AG20443 (cell line): ENCODE measurements at places on chromosomes 5 and 9.
A peak's percentile ranks its signal among the peaks of the same experiment; 100 is the strongest.

DNA sequence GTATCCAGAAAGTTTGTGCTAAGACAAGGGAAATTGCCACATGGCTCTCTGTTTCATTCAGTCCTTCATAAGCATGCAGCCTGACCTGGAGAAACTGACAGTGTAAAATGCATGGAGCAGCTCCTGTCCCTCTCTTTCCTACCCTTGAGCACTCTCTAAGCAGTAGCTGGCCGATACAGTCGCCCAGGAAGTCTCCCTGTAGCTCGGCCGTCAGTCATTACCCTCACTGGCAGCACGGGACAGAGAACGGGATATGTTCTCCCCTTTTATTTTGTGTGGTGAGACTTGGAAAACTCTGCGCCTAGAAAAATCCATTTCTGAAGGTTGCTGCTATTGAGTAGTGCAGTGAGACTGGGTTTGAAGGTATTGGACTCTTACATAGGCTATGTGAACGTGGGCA lies 56.8 kb upstream of the KCNMB1 start:
- DNase-seq = no peak

GRCh38 chr5:117568622-117569021 lies 994.0 kb upstream of the SEMA6A start:
- DNase-seq = no peak

GRCh38 chr5:56350011-56350596 lies 117.0 kb upstream of the ANKRD55 start:
- no peak for DNase-seq

- no peak for DNase-seq
Measured at GRCh38 chr5:128123936-128124335, 40.4 kb downstream of the SLC12A2 start.

DNA sequence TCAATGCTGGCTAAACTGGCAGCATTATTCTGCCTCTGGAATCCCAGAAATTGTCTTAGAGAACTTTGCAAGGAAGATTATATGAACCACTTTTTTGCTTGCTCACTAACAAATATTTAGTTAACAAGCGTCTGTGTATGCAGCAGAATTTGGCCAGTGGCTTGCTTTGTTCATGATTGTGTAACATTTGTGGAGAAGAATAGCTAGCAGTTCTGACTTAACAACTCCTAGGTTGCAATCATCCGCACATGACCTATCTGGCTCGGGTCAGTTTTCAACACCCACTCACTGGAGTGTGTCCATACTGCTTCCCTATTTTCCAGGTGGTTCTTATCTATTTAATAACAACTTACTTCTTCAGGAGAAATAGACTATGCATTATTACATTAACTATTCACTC lies 98.5 kb downstream of the SNX18 start:
- peak; percentile 79 for DNase-seq

DNA sequence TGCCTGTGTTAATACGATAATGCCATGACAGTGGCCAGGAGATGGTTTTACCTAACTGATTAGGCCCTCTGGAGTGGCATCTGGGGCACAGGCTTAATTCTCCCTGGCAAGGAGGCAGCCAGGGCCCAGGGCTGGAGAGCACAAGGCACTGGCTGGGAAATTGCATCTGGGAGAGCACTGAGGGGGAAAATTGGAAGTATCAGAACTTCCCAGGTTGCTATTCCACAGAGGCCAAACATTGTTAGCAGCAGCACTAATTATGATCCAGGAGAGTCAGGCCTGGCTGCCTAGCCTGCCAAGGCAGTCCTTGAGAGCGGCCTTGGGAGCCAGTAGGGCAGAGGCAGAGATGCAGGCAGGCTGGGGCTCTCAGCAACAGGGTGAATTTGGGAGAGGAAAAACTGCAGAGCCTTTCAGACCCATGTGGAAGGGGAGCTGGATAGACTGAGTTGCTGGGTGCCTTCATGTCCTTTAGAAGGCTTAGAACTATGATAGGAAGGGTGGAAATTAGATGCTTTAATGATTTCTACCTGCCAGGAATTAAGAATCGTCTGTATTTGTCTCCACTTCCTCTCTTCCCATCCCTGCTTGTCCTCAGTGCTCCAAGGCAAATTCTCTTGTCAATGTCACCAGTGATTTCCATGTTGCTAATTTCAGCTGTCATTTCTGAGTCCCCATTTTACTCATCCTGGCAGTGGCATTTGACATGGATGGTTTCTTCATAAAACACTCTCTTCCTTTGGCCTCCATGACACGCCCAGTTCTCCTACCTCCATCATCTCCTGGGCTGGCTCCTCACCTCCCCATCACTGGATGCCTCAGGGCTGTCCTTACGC lies 56.1 kb upstream of the HSPA9 start:
- no peak for DNase-seq

- DNase-seq = no peak
Measured at GRCh38 chr9:93149361-93149760, 15.3 kb upstream of the NINJ1 start.

GRCh38 chr5:15914638-15915037 lies 265.0 kb downstream of the MARCHF11 start:
- DNase-seq = peak; percentile 75

DNA sequence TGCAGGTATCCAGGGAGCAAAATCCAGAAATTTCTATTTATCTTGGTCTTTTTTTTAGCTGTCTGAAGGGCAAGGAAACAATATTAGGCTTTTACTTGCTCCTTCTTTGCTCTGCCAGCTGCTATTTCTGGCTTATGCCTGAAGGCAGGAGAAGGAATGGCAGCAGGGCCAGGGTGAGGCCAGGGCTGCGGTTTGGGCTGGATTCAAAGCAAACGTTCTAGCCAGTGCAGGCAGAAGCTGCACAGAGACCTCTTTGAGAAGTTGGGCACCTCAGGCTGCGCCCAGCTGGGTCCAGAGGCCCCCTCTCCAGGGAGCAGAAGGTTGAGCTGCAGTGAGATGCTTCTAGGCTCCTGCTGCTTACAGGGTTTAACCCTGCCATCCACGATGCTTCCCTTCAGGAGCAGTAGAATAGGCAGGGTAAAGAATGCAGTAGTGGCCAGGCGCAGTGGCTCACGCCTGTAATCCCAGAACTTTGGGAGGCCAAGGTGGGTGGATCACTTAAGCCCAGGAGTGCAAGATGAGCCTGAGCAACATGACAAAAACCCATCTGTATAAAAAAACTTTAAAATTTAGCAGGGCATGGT lies 201.2 kb downstream of the ADCY2 start:
- no peak for DNase-seq

GRCh38 chr9:98222885-98223691 lies 30.7 kb upstream of the CORO2A start:
- DNase-seq = peak; percentile 94

GRCh38 chr9:33463151-33463550 lies 10.6 kb downstream of the NOL6 start:
- no peak for DNase-seq

DNA sequence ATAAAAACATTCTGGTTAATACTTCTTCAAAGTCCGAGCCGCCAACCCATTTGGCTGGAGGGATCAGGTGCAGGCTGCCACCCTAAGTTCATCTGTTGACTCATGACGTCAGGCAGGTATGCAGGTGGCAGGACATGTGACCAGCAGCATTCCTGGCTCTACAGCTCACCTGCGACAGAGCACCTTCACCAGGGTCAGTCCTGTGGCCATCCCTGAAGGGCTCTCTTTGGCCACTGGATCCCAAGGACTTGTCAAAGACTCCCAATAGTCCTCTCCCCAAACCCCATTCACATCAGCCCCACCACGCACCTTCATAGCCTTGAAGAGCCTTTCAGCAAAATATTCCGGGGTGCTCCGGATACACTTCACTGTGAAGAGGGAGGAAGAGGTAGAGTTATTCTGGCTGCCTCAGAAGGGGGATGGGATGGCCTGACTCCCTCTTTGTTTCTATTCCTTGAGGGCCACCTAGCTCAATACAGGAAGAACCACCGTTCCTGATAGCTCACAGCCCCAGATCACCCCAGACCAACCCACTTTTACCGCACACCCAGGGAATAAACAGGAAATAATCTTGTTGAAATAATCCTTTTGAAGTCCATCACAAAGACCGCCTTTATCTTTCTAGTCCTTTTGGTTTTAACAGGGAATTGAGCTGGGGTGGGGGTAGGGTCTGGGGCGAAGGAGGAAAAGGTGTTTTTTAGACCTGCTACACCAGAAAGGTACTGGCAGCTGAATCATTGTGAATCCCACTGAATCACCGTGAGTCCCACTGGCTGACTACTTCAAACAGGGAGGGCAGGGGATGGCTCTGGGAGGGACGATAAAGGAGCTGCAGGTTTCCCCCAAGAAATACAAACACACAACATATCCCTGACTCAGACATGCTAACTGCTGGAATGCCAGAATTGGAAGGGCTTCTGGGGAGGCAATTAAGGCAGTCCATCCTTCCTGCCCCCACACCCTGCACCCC lies 26.4 kb downstream of the ANXA6 start:
- DNase-seq = no peak

DNA sequence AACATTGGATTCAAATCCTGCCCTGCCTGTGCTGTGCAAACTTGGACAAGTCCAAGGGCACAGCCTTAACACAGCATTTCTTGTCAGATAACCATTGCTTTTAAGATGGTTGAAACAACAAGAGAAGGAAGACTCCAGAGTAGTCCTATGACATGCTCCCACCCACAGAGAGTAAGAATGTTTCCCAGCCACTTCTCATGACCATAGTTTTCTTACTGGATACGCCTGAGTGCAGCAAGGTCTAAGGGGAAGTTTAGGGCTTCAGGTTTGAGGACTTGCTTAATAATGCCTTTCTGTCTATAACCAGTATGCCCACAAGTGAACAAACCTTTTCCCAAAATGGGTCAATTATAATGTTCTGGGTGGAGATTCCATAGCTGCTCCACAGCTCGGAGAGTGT lies 126.4 kb downstream of the SLF1 start:
- DNase-seq = no peak

GRCh38 chr5:139880416-139881142 lies 85.0 kb downstream of the PSD2 start:
- DNase-seq = no peak

GRCh38 chr9:71112866-71113265 lies 8.6 kb downstream of the TRPM3 start:
- no peak for DNase-seq

DNA sequence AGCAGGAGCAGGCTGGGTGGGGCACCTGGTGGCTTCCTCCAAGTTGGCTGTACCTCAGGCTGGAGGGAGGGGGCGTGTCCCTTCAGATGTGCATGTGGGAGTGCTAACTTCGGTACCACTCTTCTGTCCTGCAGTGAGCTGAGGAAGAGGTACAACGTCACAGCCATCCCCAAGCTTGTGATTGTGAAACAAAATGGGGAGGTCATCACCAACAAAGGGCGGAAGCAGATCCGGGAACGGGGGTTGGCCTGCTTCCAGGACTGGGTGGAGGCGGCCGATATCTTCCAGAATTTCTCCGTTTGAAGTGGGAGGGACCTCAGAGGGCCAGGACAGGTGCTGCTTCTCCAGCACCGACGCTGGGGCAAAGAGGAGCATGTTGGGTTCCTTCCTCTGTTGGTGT lies 9.3 kb downstream of the NXNL2 start:
- DNase-seq = no peak

- DNase-seq = no peak
Measured at GRCh38 chr5:55033568-55033967, 9.5 kb downstream of the GZMK start.

- DNase-seq = no peak
Measured at GRCh38 chr9:16282216-16282615, 588.3 kb downstream of the BNC2 start.

DNA sequence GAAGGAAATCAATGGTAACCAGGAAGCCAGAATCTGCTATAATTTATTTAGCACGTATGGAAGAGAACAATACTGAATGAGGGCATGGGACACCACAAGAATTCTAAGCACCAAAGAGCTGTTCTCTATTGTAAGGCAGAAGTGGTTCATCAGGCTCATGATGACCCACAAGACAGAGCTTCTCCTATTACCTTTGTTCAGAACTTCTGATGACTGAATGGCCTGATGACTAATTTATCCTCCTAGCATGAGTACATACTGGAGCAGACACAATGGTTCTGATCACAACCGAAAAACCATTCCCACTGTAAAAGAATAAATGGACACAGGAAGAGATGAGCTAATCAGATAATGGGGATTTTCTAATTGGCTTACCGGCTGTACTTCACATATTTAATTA lies 329.8 kb upstream of the PDE4D start:
- no peak for DNase-seq

DNA sequence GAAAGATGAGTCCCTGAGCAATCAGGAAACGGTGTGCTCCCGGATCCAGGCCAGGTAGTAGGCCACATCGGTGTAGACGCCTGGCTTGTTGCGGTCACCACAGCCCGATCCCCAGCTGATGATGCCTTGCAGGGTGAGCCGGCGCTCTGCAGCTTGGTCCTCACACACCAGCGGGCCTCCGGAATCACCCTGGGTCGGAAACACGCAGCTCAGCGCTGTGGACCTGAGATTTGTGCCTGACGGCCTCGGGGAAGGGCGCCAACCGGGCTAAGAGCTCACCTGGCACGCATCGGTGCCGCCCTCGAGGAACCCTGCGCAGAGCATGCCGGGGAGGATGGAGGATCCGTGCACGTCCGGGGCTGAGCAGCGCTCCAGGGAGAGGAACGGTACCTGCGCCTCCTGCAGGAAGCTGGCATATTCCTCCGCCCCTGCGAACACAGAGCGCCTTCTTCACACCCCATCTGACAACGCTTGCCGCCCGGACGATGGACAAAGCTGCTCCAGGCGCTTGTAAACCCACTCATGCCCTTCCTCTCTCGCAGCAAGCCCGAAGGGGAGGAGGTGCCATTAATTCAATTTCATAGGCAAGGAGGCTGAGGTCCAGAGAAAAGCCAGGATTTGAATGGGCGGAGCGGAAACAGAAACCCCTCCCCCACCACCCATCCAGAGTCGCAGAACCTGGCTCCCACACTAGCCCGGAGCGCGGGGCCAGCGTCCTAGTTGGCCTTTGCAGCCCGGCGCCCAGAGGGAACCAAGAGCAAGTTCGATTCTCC lies 2.0 kb upstream of the PFN3 start:
- DNase-seq = peak; percentile 54

- no peak for DNase-seq
Measured at GRCh38 chr5:25713259-25713658, 1068.5 kb upstream of the CDH10 start.

DNA sequence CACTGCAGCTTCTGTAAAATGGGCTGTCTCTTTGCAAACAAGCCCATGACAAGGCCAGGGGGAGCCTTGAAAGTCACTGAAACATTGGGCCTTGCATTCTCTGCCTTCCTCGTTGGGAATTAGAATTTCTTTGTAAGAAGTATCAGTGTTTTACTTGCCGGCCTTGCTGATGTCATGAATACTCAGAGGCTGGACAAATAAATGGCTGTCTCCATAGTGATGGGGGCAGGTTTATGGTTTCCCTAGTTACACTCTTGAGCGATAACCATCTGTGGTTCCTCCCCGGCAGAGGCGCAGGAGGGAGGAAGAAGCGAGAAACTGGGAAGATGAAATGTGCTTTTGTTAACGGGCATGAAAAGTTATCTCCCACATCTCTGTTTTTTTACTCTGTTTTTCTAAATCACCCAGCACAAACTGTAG lies 272.7 kb upstream of the PANK3 start:
- no peak for DNase-seq
